ENCODE measurements at places on chromosomes 7 and 10. TPM values are rescaled to one million over a fixed set of nuclear protein-coding genes. Genes with fewer than 3 reads are reported as not detected.

The GARIN1A gene
- 2.3 TPM for total RNA-seq

The RET gene
- not detected for total RNA-seq

The CPA2 gene
- not detected for total RNA-seq

The SH2B2 gene
- 2.4 TPM for total RNA-seq

The CYTH3 gene
- 23.5 TPM for total RNA-seq

The HDAC9 gene
- total RNA-seq = 11.3 TPM

The SPDYE1 gene
- not detected for total RNA-seq

The NOS3 gene
- 0.20 TPM for total RNA-seq

The MPP7 gene
- 5.4 TPM for total RNA-seq

The TUBB8 gene
- not detected for total RNA-seq

The GIMAP8 gene
- not detected for total RNA-seq

The DMTF1 gene
- 72.8 TPM for total RNA-seq

The SEMA3D gene
- not detected for total RNA-seq

The SGPL1 gene
- 81.5 TPM for total RNA-seq

The ASB15 gene
- not detected for total RNA-seq

The FOXI2 gene
- total RNA-seq = not detected

The NACAD gene
- total RNA-seq = not detected

The RHEB gene
- total RNA-seq = 135 TPM

The CDC14C gene
- not detected for total RNA-seq

The MYO1G gene
- 0.15 TPM for total RNA-seq

The ZDHHC6 gene
- 25.9 TPM for total RNA-seq

The SFTPD gene
- not detected for total RNA-seq

The COL26A1 gene
- not detected for total RNA-seq

The FXYD4 gene
- total RNA-seq = not detected

The MMP21 gene
- total RNA-seq = not detected

The NME8 gene
- total RNA-seq = 1.5 TPM

The PCDH15 gene
- total RNA-seq = not detected

The GJD4 gene
- total RNA-seq = not detected

The FKBP6 gene
- total RNA-seq = not detected

The PTF1A gene
- not detected for total RNA-seq

The TRIL gene
- not detected for total RNA-seq

The SPDYE16 gene
- not detected for total RNA-seq

The HOXA4 gene
- total RNA-seq = 2.6 TPM

The LRIT1 gene
- not detected for total RNA-seq

The DDIT4 gene
- total RNA-seq = 698 TPM

The ZNF736 gene
- total RNA-seq = 9.2 TPM

The TET1 gene
- not detected for total RNA-seq

The C10orf143 gene
- 4.9 TPM for total RNA-seq

The DDX50 gene
- total RNA-seq = 66.3 TPM

The PRSS37 gene
- not detected for total RNA-seq

The ODAD2 gene
- total RNA-seq = 1.3 TPM

The NRCAM gene
- 1.1 TPM for total RNA-seq

The AMPH gene
- total RNA-seq = 0.63 TPM

The NRP1 gene
- total RNA-seq = 117 TPM

The PLCE1 gene
- 0.23 TPM for total RNA-seq
